ENCODE measurements at places on chromosomes 12 and 14.

- DNase-seq = no peak
Observed at GRCh38 chr14:26252176-26252575, 345.7 kb downstream of the NOVA1 start.

- DNase-seq = no peak
Observed at GRCh38 chr14:71592361-71592760, 339.9 kb upstream of the RGS6 start.

- DNase-seq = no peak
Observed at GRCh38 chr12:72268386-72268785, 3.8 kb upstream of the TRHDE start.

DNA sequence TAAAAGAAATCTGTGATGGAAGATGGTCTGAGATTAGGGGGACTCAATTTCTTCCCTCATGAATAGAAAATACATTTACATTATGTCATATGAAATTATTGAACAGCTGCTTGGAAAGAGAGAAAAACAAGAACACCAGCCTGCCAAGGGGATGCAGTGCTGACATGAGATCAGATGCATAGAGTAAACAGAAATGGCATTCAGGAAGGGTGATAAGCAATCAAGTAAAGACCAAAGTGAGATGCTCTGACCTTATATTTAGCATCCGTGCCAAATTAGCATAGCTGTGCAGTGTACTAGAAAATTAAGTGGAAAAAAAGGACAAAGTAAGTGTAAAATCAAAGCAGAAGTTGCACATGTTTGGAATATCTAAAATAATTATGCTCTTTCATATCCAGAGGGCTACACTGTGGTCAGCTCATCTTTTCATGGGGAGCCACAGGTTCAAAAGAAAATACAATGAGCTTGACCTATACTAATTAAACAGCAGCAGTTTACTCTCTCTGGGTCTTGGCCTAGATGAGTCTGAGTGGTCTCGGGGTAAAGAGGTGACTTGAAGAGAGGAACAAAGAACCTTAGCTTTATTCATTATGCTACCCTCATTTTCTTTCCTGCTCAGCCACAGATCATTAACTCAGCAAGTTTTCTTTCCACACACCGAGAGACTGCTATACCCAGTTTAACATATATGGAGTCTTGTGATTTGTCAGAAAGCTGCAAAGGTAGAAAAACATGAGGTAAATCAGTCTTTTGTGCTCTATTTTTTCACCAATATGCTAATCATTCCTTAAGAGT is 359.4 kb upstream of the FOXG1 start:
- DNase-seq = no peak

DNA sequence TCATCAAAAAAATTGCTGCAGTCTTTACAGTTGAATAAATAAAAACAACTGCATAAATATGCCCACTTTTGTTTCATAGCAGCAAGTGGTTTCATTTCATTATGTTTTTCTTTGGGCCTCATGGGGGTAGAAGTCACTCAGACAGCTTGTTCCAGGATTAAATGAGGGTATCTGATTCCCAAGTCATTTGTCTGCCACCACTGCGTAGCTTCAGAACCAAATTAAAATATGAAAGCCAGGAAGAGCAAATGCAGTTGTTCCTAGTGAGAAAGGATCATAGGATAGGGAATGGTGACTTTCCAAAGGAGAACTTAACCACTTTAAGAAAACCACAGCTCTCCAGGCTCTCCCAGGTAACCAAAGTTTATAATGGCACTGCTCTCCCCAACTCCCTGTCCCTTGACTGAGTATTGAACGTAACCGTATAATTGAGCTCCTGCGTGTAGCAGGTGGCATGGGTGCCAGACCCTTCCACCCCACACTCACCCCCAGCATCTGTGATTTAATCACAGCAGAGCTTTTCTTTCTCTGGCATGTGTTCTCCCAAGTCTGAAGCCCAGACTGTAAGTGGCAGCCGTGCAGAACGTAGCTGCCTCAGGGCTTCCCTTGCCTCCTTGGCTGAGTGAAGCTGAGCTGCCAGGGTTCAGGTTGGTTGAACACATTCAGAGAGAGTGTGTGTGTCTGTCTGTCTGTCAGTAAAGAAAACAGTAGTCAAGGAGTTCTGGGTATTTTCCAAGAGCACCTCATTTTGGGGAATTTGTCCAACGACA is 11.3 kb upstream of the KCNH3 start:
- no peak for DNase-seq

- DNase-seq = peak; percentile 73
Observed at GRCh38 chr12:6465467-6466183, 4.9 kb downstream of the VAMP1 start.

- no peak for DNase-seq
Observed at GRCh38 chr12:107243341-107243740, 150.0 kb upstream of the CRY1 start.

GRCh38 chr14:91346838-91347173 is 70.8 kb downstream of the CCDC88C start:
- DNase-seq = no peak

DNA sequence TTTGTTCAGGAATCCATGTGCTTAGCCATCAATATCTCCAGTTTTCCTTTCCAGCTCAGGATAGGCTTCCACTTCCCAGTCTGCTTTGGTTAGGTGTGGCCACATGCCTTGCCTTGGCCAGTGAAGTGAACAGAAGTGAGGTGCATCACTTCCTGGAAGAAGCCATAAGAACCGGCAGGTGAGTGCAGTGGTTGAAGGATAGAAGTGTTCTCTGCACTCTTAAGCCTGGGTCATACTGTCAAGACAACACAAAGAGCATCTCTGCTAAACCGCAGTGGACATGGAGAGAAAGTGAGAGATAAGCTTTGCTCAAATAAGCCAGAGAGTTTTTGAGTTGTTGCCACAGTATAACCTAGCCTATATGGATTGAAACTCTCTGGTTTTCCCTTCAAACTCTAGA is 11.4 kb downstream of the GNG2 start:
- no peak for DNase-seq

- DNase-seq = peak; percentile 53
Observed at GRCh38 chr12:15590180-15590826, 198.9 kb downstream of the EPS8 start.

DNA sequence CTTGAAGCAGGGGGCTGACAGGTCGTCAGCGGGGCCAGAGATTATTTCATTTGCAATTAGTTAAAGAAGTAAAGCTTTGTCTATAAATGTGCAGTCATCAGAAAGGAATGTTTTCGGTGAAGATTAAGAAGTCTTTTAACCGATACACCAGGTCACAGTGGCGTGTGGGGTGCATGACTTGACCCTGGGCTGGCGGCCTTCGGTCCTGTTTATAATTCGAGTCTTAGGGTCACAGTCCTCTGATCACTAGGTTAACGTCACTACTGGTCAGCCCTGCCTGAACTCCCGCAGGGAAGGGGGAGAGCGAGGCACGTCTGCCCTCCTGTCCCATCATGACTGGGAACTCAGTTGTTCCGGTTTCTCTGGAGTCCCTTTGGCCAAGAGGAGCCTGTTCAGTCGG is 5.0 kb upstream of the C14orf180 start:
- no peak for DNase-seq

- DNase-seq = no peak
Observed at GRCh38 chr12:71517145-71517846, 77.7 kb downstream of the LGR5 start.

DNA sequence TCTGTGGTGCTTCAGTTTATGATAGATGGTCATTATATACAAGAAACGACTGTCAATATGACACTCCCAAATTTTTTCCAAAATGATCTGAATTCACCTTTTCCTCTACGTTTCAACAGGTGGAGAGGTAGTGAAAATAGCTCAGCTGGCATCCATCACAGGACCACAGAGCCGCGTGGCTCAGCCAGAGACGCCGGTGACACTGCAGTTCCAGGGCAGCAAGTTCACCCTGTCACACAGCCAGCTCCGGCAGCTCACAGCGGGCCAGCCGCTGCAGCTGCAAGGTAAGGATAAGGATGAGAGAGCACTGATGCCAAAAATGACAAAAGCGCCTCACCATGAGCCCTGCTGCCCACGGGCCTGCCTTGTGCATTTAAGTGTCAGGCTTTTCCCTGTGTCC is 73.9 kb downstream of the EP400 start:
- no peak for DNase-seq
